ENCODE measurements at places on chromosomes 2 and 18.

DNA sequence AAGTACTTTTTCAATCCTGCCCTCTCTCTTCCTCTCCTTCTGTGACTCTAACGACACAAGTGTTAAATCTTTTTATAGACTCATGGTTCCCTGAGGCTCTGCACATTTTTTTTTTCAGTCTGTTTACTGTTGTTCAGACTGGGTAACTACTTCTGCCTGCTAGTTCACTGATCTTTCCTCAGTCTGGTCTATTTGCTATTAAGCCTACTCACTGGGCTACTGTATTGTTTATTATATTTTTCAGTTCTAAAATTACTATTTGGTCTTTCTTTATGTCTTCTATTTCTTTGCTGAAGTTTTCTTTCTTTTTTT is 21.3 kb downstream of the PPP3R1 start:
- DNase-seq: no peak

DNA sequence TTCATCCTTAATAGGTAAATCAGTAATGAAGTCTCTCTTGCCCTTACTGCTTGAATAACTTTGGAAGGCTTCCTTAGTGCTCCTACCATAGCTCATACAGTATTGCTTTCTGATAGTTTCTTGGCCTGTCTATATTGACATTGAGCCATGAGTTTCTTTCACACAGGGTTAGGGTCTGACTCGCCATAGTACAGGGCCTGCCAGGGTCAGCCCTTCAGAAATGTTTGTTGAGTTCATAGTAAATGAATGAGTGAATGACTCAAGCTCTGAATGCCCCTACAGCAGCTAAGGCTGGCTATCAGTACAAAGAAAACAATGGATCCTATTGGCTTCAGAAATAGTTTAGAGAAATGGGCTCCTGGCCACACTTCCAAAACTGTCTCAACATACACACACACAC is 65.0 kb upstream of the LRATD1 start:
- DNase-seq: no peak

- no peak for DNase-seq
These were observed 4.4 kb downstream of the ACTR3 start for GRCh38 chr2:113894156-113894743.

- no peak for DNase-seq
These were observed 71.3 kb upstream of the FN1 start for GRCh38 chr2:215507136-215507535.

DNA sequence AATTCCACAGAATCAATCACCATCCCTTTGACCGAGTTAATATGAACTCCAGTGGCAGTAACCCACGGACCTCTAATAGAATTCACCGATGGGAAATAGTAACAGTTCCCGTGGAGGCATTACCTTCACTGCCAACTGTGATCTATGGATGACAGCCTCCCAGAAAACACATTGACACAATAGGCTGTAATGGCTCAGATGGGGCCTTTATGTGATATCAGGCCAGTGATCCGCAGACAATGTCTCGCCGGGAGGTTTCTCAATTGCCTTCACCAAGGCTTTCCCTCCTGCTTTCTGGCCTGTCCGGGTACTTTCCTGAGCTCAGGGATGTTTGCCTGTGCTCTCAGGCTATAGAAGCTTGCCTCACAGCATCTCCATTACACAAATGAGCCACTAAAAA is 34.4 kb upstream of the KLF7 start:
- peak; percentile 91 for DNase-seq

- no peak for DNase-seq
These were observed 95.2 kb downstream of the NAB1 start for GRCh38 chr2:190744041-190744440.

DNA sequence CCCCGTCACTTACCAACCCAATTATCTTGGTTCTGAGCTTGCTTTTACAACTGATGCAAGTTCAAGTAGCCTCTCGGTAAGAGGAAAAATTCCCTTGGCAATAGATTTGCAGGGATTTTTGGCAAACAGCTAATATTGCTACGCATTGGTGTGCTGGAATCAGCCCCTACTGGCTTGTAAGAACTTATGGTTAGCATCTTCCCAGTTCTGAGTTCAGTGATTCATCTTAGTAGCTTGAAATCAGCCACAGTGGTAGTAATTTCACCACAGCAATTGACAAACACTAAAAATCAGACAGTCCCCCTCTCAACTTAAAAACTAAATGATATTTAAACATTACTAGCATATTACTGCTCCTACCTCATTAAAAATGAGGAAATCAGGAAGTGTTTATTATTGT is 5.9 kb upstream of the RAX start:
- DNase-seq: no peak

DNA sequence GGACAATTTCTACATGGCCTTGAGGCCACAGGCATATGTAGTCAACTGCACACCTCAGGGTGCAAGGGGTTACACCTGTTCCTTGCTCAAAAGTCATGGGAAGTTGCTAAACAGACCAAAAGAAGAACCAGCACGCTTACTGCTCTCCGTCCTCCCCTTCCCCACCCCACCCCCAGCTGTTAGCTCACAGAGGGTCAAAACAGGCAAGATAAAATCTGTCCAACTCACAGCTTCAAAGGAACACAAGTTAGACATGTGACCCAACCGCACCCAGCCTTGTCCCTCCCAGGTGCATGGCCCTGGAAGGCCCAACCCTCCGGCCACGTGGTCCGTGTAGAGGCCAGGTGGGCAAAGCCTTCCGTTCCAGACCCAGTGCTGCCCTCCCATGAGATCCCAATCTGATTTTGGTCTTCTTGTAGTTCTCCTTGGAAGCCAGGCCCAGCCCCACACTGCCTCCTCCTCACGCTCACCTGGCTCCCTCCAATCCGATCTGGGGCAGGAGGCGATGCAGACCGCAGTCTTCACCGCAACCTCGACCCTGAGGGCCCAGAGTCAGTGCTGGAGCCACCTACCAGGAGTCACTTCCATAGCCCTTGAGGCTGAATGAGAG is 14.5 kb upstream of the ASPRV1 start:
- DNase-seq: no peak

- DNase-seq: no peak
These were observed 511.2 kb downstream of the METTL4 start for GRCh38 chr18:2060086-2060485.

DNA sequence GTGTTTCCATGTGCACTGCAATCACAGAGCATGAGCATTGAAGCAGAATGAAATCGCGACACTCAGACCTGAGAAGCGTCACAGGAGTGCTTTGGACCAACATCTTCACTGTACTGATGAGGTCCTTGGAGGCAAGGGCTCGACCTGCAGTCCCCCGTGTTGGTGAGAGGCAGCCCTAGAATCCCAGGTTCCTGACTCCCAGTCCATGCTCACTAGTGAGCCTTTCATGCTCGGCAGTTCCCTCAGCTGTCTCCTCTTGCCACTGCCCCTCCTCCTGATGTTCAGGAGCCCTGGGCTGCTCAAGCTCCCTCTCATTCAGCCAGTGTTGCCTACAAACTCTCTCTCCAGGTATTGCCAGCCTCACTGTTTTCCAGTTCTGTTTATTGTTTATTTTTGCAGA is 291.4 kb downstream of the DYSF start:
- DNase-seq: no peak

DNA sequence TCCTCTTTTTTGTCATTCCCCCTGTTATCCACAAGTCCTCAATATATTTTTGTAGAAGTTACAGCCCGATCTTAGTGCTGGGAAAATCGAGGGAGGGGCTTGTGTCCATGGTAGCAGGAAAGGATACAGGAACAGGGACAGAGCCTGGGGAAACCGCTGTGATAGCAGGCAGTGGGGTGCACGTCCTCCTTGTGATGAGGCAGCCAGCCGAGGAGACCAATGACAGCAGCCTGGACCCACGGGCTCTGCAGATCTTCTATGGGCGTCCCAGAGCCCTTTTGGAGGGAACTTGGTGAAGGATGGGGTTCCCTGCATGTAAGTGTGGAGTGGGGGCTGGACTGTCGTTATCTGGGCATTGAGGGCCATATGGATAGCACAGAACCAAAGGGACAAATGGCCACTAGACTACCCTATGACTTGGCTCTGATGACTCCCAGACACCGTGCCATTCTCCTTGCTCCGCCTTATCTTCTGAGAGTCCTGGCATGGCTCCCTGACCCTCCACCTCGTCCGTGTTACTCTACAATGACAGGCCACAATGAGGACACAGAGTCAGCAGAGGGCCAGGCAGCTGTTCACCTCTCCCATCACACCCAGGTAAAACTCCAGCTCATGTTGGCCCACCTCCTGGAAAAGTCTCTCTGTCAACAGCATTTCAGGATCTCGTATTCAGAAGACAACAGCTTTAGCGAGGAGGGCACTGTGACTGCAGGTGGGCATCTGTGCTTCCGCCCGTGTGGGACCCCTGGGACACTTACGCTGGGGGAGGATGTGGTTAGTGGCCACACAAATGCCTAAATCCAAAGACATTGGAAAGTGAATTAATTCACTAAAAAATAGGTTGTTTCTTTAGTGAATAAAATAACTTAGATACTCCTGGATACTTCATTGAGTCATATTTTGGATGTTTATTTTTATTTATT is 100.1 kb downstream of the VAPA start:
- DNase-seq: no peak

GRCh38 chr18:582465-582864 is 2.3 kb downstream of the CETN1 start:
- no peak for DNase-seq

DNA sequence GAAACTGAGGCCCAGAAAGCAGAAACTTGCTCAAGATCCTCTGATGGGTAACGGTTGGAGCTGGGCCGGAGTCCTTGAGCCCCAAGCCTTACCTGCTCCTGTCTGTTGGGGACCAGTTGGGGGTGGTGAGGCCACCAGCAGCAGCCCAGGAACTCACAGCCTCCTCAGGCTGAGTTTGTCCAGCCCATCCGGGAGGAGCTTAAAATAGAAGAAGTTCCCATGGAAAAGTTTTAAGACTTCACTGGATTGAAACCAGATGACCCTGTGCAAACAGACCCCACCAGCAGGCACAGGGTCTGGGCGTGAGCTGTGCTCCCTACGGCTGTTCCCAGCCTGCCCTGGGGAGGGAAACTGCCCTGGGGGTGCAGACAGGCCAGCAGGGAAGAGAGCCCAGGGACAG is 40.6 kb upstream of the FOSL2 start:
- no peak for DNase-seq

GRCh38 chr2:109562421-109562820 is 51.3 kb downstream of the SEPTIN10 start:
- DNase-seq: no peak

DNA sequence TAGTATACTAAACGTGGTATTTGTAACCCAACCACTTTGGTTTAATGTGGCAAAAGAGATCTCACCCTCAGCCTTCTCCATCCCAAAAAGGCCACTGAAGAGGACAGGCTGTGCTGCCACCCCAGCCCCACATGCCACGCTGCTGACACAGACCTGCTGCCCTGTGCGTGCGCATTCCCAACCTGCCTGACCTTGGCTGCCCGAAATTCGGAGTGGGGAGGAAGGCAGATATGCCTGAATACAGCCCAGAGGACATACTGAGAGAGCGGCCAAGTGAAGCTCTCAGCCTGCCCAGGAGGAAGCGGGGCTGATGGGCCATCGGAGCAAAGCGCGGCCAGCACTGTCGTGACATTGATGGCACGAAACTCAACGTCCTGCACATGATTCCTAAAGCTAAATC is 70.0 kb downstream of the HDAC4 start:
- DNase-seq: no peak

DNA sequence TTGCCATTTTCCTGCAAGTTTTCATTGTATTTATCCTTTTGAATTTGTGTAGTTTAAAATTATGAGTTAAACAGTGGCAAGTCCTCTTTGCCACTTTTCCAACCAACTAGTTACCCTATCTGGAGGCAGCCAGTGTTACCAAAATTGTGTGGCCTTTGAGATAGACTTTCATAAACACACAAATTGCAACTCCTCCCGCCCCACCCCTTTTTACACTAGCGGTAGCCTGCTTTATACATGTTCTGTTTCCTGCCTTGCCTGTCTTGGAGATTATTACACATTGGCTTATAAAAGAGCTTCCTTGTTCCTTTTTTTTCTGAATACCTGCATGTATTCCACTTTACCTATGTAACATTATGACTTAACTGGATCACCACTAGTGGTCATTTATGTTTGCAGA is 56.5 kb downstream of the RPIA start:
- DNase-seq: no peak

DNA sequence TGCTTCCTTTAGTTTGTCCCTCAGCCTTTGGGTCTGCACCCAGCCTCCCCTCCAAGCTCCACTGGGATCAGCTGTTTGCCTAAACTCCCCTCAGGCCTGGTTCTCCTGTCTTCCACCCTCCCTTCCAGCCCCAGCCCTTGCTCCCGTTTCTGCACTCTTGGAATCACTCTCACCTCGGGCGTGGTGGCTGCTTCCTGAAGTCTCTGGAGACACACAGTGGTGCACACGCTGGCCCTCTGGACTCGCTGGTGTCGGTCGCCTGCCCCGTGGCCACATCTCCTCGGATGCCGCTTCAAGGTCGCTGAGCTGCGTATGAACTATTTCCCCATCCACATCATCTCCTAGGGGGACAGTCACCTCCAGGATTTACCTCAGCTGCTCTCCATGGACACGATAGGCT is 46.3 kb downstream of the PSMG2 start:
- DNase-seq: no peak

GRCh38 chr2:36330473-36331395 is 24.8 kb upstream of the CRIM1 start:
- DNase-seq: no peak

DNA sequence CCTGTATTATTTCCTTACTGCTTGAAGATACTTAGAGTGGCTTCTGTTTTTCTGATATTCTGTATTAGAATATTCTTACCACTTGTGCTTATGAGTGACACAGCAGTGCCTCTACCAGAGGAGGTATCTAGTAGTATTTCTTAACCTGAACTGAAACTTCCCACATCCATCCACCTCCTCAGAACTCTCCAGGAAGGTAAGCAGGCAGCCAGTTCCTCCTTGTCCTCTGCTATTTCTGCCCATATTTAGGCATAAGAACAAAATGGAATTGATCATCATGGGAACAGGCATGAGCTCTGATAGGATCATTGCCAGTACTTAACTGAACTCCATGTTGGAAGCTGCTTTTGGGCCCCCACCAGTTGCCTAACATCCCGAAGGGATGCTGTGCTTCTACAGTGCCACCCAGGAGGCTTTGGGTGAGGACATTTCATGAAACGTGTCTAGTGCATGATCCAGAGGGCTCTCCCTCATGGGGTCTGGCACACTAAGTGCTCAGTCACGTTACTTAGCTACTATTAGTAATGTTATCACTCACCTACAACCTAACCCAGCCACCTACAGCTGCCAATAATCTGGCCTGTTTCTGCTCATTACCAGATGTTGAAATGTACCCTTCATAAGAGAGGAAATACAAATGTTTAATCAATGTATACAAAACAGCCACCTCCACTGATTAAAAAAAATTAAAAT is 520.7 kb downstream of the EIPR1 start:
- DNase-seq: no peak

Measured in NCI-H146 (cell line).